HS-27A (cell line): ENCODE measurements at places on chromosomes 11 and 22.

GRCh38 chr11:61951484-61952135 lies 1.5 kb downstream of the BEST1 start:
- no peak for DNase-seq

- no peak for DNase-seq
Observed at GRCh38 chr11:77109236-77110019, 6.8 kb downstream of the OMP start.

DNA sequence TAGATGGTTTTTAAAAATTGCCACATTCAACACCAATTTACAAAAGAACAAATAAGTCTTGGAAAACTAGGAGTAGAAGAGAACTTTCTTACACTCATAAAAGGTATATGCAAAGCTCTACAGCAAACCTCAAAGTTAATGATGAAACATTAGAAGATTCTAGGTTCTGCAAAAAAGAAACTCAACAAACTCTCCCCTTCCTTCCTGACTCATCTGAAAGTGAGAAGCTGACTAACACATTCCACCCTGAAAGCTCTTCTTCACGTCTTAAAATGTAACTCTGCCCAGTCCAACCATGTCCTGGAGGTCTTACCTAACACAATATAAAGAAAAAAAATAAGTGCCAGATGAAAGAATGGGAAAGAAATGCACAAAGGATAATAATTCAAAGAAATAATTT lies 218.9 kb upstream of the ISX start:
- DNase-seq, result no peak

DNA sequence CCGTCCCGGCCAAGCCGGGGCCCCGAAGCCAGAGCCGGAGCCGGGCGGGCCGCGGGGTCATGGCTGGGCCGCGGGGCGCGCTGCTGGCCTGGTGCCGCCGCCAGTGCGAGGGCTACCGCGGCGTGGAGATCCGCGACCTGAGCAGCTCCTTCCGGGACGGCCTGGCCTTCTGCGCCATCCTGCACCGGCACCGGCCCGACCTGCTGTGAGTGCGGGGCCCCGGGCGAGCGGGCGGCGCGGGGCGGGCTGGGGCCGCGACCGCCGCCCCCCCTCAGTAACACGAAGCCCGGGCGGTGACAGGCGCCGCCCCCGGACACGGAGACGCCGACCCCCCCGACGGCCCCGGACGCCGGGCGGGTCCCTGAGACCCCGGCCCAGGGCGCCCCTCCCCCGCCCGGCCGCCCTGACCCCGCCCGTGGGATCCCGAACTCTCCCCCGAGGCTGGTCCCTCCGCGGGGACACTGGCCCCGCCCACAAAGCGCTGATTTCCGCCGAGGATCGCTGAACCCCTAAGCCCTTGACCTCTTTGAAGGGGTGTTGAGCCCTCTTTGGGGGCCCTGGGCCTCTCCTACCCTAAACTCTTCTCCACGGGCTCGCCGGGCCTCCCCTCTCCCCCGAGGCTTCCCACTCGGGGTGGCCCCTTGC lies 389 bp downstream of the MICALL1 start:
- no peak for DNase-seq

DNA sequence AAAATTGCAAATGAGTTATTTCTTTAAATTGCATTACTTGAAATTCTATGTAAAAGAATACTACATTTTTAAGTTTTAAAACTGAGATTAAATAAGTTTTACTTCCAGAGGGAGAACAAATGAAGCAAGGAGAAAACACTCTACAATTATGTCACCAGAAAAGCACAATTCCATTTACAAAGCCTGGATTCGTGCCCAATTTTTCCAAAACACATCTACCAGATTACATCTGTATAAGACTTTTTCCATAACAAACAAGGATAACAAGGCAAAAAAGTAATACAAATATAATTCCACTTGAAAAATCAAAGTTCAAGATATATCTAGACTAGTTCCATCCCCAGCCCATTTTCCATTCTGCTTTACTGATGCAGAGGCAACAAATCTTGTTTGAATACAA lies 40.5 kb downstream of the MTMR2 start:
- no peak for DNase-seq

DNA sequence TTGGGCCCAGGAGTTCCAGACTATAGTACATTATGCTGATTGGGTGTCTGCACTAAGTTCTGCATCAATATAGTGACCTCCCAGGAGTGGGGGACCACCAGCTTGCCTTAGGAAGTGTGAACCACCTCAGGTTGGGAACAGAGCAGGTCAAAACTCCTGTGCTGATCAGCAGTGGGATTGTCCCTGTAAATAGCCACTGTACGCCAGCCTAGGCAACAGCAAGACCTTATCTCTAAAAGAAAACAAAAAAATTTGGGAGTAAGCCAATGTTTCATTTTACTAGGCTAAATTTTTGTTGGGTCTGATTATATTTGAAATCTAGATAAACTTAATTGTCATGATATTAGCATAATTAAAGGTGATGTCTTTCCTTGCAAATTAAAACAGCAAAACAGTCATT lies 3.4 kb downstream of the DEPDC5 start:
- DNase-seq, result no peak

DNA sequence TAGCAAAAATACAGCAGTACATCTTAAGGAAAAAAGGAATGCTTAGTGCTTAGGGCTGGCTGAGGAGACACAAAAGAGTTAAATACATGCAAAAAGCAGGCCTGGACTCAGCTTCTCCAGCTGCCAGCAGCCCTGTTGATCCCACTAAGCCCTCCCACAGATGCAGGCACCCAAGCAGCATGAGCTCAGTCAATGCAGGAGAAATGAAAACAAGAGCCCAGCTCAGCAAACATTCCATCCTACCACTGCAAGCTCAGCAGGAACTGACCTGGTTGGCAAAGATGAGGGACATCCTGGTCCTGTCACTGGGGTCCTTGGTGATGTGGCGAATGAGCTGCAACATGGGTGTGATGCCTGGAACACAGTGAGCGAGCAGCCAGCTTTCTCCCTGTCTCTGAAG lies 5.8 kb downstream of the CYB5R2 start:
- DNase-seq, result no peak

DNA sequence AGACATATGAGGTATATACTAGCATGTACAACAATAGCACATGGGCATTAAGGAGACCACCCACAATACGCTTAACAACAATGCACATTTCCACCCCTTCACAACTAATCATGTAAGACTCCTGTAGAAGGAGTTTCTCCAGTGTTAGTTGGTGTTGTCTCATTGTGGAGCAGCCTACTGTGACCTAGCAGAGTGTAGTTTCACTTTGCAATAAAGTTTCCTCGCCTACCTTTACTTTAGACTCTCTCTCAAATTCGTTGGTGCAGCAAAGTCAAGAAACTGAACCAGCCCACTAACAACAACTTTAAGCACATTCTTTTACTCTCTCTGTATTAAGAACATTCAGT lies 863.6 kb downstream of the FAM181B start:
- DNase-seq, result no peak

GRCh38 chr11:131838016-131838415 lies 467.6 kb downstream of the NTM start:
- no peak for DNase-seq

DNA sequence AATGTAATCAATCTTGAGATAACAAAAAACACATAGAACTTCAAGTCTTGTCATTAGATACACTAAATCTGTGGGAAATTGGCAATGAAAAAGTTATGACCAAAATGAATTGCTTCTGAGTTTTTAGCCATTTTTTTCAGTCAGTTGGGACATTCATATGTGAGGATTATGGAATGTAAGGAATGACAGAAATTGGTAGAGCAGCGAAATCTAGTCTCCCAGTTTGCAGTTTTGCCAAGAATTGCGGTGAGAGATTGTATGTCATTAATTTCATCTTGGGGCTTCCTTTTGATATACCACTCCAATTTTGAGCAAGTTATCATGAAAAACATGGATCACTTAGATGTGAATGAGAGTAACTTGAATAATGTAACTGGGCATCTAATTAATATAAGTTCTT lies 49.9 kb downstream of the SIK2 start:
- DNase-seq, result peak; percentile 49
